Neural crest cell (in vitro differentiated cells): ENCODE measurements at places on chromosomes 6 and 20.

GRCh38 chr20:19552221-19553180, 205.6 kb upstream of the RIN2 start:
- peak; percentile 28 for DNase-seq

DNA sequence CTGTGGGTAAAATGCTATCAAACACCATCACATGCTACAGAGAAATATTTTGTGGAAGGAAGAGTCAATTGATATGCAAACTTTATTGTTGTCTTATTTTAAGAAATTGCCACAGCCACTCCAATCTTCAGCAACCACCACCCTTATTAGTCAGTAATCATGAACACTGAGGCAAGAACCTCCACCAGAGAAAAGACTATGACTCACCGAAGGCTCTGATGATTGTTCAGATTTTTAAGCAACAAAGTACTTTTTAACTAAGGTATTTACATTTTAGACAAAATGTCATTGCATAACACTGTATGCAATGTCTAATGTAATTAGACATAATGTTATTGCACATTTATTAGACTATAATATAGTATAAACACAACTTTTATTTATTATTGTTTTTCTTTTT, 26.2 kb upstream of the MMP24 start:
- DNase-seq = no peak

- no peak for DNase-seq
These were observed 6.0 kb downstream of the LHFPL5 start for GRCh38 chr6:35810971-35811698.

GRCh38 chr6:11228935-11229654, 3.4 kb downstream of the NEDD9 start:
- DNase-seq = peak; percentile 45

GRCh38 chr20:2805689-2806350, 5.4 kb upstream of the CPXM1 start:
- DNase-seq = no peak

DNA sequence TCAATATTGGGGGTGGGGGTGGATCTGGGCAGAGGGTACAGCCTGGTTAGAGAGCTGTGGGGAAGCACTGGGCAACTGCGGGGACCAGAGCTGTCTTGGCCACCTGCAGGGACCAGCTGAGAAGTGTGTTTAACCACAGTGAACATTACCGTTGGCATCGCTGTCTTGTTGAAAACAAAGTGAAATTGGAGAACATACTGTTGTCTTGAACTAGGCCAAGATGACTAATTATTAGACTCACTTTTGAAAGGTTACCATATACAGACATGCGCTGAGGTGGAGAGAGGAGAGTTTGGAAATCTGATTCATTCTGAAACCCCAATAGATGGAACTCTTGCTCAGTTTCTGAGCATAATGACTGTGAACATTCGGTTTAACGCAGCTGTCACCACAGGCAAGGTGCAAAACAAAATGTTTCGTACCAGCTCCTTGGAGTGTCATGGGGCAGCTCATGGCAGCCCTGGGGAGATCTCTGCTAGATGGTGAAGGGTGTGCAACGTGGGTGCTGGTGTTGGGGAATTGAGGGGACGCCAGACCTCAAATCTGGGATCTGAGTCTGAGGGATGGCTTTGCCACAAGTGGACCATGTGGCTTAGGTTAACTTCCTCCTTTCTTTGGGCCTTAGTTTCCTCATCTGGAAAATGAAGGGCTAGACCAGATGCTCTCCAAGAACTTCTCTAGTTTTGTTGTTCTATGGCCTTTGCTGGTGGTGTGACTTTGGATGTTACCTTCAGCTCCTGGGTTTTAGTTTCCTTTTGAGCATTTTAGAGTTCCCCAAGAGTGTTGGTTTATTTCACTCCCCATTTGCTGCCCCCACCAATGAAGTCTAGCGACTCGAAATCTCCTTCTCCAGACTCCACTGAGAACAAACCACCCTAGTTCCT, 24.6 kb upstream of the GTSF1L start:
- DNase-seq = no peak

- DNase-seq = no peak
These were observed 1.2 kb downstream of the DDR1 start for GRCh38 chr6:30885481-30885998.

GRCh38 chr20:47392015-47392720, 35.7 kb upstream of the ZMYND8 start:
- no peak for DNase-seq

- no peak for DNase-seq
These were observed 552.3 kb upstream of the CITED2 start for GRCh38 chr6:139926711-139927110.

DNA sequence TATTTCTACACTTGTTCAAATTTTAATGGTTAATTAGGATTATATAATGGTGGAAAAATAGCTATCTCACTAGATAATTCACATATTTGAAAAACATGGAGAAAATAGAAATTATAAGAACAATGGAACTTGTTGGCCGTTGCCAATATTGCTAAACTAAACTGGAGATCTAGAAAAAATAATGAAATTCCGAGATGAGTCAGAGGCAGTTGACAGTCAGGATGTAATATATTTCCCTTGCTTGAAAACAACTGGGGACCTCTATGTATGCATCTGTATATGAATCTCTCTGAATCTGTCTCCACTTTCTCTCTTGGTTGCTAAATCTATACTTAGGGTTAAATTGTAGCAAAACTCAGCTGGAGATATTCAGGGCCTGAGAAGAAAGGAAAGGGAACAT, 1108.2 kb upstream of the GJE1 start:
- no peak for DNase-seq

GRCh38 chr6:33856655-33857054, 52.9 kb upstream of the MLN start:
- DNase-seq = no peak

DNA sequence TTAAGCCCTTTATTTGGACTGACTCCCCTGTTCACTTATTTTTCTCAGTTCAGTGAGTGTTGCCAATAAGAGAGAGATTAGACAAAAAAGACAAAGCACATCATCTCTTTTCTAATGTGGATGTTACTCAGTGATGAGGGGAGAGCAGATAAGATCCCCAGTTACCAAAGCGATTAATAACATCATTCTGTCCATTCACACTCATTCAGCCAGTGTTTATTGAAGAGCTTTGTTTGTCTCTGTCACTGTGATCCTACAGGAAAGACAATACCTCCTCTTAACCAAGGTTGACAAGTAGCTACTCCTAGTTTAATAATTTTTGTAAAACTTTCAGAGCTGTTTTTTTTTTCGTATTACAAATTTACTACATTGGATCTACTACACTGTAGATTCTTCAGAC, 163.0 kb downstream of the EYA4 start:
- DNase-seq = no peak

GRCh38 chr20:19706463-19706862, 51.6 kb upstream of the RIN2 start:
- no peak for DNase-seq

DNA sequence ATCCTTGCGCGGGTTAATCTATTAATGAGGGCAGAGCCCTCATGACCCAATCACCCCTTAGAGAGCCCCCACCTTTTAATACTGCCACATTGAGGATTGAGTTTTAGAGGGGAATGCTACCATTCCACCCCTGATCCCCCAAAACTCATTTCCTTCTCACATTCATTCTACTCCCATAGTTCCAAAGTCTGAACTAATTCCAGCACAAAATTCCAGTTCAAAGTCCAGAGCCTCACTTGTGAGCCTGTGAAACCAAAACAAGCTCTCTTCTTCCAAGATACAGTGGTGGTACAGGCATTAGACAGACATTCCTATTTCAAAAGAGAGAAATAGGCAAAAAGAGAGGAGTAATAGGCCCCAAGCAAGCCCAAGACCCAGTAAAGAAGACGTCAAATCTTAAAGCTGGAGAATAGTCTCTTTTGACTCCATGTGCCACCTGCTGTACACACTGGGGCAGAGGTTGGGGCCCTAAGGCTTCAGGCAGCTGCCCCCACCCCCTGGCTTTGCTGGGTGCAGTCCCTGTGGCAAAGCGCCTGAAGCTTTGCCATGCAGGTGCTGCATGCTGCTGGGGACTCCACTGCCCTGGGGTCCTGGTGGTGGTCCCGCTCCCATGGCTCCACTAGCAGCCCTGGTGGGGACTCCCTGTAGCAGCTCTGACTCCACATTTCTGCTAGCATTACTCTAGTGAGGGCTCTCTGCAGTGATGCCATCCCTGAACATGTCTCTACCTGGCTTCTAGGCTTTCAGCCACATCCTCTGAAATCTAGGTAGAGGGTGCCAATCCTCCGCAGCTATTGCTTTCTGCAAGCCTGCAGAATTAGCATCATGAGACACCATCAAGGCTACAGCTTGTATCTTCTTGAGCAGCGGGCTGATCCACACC, 41.3 kb downstream of the RSPH3 start:
- DNase-seq = no peak

DNA sequence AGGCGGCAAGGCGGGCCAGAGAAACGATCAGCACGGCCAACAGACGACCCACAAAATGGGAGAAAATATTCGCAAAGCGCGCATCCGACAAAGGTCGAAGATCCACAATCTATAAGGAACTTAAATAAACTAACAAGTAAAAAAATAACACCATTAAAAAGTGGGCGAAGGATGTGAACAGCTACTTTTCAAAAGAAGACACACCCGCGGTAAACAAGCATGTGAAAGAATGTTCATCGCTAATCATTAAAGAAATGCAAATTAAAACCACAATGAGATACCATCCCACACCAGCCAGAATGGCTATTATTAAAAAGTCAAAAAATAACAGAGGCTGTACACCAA, 117.8 kb upstream of the SIRPA start:
- no peak for DNase-seq

- no peak for DNase-seq
These were observed 38.5 kb upstream of the DEK start for GRCh38 chr6:18302561-18303439.

DNA sequence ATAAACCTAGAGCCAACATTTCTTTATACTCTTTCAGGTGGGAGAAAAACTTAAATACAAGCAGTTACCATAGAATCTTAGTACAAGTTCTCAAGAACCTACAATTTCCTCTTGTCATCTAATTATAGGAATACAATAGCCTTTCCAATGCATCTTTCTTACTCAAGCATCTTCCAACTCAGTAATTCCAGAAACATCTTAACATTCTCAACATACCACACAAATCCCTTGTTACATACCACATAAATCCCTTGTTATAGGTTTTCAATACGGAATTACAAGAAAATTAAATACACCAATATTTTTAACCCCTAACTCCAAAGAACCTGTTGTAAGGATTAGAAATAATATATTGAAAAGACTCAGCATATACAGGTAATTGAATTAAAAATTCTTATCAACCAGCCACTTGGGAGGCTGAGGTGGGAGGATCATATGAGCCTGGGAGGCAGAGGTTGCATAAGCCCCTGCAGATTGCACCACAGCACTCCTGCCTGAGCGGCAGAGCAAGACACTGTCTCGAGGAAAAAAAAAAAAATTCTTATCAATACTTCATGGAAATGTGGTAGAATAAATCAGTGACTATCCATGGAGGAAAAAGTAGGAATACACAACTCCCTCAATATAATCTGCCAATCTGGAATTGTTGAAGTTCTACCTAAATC, 127.5 kb upstream of the CCDC28A start:
- DNase-seq = no peak

DNA sequence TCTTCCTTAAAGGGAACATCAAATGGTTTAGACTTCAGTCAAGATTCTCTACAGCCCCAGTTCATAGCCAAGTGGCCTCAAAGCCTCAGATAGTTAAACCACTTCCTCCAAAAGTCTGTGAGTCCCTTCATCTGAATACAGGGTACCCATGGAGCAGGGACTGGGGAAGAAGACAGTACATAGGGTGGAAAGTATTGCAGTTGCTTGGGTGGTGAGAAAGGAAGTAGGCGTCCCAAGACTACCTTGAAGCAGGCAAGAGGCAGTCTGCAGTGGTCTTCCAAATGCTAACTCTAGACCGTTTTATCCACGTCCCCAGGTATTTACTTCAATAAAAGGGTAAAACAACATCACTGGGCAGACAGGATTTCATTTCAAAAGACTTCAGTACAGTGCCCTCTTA, 2.0 kb downstream of the FYN start:
- DNase-seq = no peak

- no peak for DNase-seq
These were observed 801 bp downstream of the FBXL4 start for GRCh38 chr6:98946879-98947410.

- no peak for DNase-seq
These were observed 209.2 kb downstream of the ANKRD60 start for GRCh38 chr20:58019027-58019849.

- DNase-seq = no peak
These were observed 44.7 kb upstream of the SIRPG start for GRCh38 chr20:1702328-1702727.

DNA sequence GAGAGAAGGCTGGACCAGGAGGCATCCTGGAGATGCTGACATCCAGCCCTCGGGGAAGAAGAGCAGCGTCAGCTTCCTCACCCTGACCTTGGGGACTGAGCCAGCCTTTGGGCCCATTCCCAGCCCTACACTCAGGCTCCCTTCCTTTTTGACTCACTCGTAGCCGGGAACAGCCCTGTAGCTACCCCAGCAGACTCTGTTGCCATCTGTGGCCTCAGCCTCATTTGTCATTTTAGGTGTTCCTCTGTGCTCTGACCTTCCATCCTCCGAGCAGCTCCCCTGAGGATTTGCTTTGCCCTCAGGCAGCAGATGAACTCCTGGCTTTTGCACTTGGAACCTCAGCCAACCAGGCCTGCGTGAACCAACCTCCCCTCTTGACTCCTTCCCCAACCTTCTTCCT, 67.5 kb downstream of the ELOVL2 start:
- no peak for DNase-seq

- DNase-seq = no peak
These were observed 596.7 kb downstream of the EPM2A start for GRCh38 chr6:145138469-145139139.

DNA sequence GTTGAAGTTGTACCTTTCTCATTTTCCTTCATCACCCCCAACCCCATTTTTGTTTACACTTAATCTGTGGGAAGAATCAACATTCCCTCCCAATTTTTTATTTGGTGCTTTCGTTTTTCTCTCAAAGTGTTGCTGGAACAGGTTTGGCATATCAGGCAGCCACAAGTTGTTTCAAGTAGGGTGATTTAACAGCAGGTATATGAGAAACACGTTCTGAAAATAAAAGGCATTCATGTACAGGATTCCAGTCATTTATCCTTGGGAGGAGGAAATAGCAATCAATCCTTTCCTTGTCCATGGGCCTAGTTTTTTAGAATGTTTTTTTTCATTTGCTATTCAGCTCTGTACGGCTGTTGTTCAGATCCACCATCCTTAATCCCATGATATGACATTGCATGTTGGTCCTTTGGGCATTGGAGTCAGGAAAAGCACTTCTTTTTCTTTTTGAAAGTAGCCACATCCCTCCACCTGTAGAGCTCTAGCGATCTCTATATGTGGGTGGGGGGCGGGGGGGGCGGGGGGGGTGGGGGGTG, 120.2 kb downstream of the JARID2 start:
- no peak for DNase-seq
